ENCODE measurements at places on chromosomes 11 and 22.
A peak's percentile ranks its signal among the peaks of the same experiment; 100 is the strongest.

DNA sequence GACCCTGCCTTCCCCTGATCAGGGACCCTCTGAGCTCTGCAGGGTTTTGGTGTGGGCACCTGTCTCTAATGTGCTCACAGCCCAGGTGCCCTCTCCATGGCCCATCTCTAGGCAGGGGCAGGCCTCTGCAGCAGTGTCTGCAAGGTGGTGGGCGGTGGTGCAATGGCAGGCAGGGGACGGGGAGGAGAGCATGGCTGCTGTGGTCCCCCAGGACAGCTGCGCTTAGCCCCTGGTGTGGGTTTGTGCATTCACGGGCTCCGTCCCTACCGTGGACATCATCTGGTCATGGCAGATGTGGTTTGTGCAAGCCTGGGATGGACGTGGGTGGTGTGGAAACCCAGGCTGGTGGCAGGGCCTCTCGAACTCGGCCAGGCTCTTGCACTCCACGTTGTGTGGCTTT is 443.1 kb downstream of the TBC1D22A start:
- peak; percentile 10 for DNase-seq

DNA sequence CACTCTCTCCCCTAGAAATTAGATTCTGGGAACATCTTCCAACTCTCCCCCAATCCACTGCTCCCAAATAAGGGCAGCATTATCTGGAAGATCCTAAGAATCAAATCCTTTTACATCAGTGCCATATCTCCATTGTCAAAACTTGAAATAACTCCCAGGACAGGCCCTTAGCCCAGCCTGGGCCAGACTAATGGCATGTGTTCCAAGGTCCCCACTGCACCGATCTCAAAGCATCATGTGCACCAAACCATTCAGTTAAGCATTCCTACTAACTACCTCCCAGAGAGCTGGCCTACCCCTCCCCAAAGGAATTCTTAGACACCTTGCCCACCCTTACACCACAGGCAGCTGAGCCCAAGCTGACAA is 44.2 kb upstream of the POU2AF1 start:
- no peak for DNase-seq

GRCh38 chr22:19966908-19967750 is 25.5 kb upstream of the TXNRD2 start:
- DNase-seq: no peak

DNA sequence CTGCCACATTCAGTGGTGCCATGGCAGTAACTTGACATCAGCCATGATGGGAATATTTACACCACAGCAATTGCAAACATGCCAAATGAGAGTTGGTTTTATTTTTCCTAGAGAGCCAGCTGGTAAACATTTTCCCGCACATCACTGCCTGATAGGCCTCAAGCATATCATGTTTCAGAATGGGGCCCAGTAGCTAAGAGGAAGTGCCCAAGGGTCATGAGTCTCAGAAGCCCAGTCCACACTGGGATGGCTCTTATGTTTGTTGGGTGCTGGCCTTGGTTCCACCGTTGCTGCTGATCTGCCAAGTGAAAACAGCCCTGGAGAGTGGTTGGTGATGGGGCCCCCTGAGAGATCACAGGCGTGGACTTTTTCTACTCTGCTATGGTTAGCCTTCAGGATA is 64.3 kb upstream of the NAV2 start:
- DNase-seq: no peak

- no peak for DNase-seq
Measured at GRCh38 chr22:49776891-49777290, 50.8 kb downstream of the BRD1 start.

GRCh38 chr11:122728561-122728960 is 73.0 kb downstream of the UBASH3B start:
- no peak for DNase-seq

- no peak for DNase-seq
Measured at GRCh38 chr11:1130276-1131032, 27.3 kb upstream of the MUC5AC start.

DNA sequence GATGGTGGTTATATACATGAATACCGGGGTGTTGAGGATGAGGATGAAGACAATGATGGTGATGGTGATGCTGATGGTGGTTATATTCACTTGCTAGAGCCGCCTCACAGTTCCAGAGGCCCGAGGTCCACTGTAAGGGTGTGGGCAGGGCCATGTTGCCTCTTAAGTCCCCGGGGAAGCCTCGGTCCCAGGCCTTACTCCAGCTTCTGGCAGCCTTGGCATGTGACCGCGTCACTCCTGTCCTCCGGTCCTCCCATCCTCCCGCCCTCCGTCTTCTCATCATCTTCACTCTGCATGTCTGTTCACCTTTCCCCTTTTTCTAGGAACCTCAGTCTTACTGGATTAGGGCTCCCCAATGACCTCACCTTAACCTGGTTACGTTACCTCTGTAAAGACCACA is 54.6 kb downstream of the IGLL1 start:
- DNase-seq: no peak

GRCh38 chr11:61362542-61362875 is 335 bp downstream of the TMEM138 start:
- DNase-seq: no peak

DNA sequence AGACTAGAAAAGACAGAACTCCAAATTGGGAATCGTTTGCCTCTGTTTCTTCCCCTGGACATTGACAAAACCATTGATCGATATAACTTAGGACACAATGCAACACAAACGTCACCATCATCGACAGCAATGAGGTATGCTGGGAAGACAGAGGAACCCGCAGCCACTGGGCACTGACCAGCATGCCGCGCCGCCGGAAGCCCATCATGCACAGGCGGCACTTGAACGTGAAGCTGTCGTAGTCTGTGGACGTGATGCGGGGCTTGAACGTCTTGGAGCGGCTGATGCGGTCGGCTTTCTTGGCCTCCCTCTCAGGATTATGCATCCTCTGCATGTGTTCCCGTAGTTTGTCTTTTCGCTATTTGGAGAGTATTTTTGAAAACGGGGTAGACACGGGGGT is 23.0 kb upstream of the NFRKB start:
- no peak for DNase-seq

DNA sequence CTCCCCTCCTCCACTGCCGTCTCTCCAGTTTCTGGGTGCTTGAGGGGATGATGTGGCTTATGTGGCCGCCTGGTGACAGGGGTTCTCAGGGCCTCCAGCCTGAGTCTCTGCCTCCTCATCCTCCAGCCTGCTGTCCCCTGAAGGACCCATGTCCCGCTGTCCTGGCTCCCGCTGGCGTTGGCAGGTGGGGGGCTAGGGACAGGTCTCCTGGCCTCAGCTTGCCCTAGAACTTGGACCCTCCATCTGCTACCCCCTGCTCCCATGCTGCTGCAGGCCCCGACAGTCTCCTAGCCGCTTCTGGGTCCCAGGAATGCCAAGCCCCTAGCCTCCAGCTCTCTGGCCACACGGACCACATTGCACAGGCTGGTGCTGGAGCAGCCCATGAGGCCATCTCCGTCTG is 13.9 kb upstream of the CELSR1 start:
- no peak for DNase-seq

- no peak for DNase-seq
Measured at GRCh38 chr11:129967996-129968395, 34.6 kb downstream of the PRDM10 start.

GRCh38 chr11:67576735-67577475 is 6.7 kb upstream of the GSTP1 start:
- DNase-seq: no peak

Measured in activated T-cell treated with anti-CD3 and anti-CD28 coated beads, Interleukin-2, amount 50 U/mL, for 48 hours (primary cell).